ENCODE measurements at places on chromosomes 16 and 17. TPM values are rescaled to one million over a fixed set of nuclear protein-coding genes. Genes with fewer than 3 reads are reported as not detected.

NAE1 gene
- 114 TPM for total RNA-seq

CASKIN1 gene
- total RNA-seq, result 1.0 TPM

LPCAT2 gene
- total RNA-seq, result 1.5 TPM

VTN gene
- 0.31 TPM for total RNA-seq

FN3K gene
- 2.7 TPM for total RNA-seq
